ENCODE measurements at places on chromosomes 13 and 19.

DNA sequence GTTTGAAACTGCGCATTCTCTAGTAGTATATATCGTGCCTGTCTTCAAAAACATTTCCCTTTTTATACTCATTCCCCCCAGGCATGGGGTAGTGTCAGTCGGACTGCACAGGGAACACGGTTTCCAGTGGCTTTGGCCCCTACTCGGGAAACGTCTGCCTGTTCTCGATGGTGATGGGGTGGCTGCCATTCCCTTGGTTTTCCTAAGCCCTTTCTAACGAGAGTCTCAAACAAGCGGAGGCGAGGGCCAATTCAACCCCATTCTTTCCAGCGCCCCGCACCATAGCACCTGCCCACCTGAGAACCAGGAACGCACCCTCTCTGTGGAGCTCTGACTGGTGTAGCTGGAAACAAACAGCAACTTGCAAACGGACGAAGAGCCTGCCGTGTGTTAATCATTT lies 127.6 kb downstream of the STK24 start:
- DNase-seq = no peak

DNA sequence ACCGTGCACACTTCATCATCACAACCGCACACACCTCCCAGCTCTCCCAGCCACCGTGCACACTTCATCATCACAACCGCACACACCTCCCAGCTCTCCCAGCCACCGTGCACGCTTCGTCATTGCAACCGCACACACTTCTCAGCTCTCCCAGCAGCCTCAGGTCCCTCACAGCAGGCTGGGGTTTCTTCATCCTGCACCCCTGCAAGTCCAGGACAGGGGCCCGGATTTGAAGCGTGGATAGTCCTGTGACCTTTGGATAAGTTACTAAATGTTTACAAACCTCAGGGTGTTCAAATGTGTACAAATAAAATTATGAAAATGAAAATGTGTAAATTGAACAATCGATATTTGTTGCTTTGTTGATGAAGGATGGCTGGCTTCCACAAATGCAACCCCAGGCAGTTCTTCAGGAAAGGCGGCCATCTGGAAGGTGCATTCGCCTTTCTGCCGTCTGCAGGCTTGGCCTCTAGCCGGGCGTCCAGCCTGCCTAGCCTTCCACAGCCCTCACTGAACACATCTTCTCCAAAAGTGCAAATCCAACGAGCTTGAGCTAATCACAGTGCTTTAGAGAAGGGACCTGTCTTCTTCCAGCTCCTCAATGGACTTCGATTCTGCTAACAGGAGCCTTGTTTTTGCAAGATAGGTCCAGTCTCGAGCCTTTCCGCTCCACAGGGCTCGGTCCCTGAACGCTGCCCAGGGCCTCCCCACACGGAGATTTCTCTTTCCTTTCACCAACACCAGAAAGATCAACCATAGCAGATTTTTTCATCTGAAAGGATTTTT lies 74.2 kb downstream of the SPACA7 start:
- DNase-seq = no peak

DNA sequence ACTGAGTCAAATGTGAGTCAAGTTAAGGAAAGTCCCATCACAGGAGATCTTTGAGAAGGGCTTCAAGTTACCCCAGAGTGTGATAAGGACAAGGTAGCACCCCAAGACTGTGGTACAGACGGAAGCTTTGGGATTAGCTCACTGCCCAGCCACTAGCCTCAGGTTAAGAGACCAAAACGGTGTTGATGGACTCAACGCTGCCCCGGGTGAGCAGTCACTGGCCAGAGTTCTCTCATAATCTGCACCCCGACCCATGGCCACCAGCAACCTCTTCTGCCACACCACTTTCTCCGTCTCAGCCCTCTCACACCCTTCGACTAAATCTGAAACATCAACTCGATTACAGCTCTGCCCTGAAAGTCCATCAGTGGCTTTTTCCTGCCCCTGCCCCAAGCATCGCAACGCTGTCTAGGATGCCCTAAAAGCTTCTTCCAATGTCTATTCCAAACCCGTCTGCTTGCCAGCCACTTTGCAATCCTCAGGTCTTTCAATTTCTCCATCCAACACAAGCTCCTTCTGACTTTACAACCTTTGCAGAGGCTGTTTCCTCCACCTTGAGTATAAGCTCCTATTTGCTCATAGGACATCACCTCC lies 5.6 kb downstream of the HNRNPL start:
- no peak for DNase-seq

DNA sequence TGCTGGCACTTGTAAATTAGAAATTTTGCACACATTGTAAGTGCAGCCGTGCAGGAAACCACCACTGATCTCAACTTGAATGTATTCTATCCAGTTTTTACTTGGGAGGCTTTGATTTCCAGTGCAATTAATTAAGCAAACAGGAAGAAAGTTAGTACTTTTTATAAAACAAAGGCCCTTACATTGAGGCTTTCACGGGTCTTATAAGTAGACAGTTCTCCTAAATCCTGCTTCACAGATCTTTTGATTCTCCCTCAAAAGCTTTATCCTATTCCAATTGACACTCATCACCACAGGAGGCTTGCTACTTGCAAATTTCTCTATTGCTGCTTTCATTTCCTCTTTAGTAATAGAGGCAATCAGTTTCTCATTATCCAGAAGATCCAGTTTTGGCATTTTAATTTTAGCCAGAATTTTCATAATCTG lies 90.1 kb downstream of the ERCC5 start:
- DNase-seq = no peak

DNA sequence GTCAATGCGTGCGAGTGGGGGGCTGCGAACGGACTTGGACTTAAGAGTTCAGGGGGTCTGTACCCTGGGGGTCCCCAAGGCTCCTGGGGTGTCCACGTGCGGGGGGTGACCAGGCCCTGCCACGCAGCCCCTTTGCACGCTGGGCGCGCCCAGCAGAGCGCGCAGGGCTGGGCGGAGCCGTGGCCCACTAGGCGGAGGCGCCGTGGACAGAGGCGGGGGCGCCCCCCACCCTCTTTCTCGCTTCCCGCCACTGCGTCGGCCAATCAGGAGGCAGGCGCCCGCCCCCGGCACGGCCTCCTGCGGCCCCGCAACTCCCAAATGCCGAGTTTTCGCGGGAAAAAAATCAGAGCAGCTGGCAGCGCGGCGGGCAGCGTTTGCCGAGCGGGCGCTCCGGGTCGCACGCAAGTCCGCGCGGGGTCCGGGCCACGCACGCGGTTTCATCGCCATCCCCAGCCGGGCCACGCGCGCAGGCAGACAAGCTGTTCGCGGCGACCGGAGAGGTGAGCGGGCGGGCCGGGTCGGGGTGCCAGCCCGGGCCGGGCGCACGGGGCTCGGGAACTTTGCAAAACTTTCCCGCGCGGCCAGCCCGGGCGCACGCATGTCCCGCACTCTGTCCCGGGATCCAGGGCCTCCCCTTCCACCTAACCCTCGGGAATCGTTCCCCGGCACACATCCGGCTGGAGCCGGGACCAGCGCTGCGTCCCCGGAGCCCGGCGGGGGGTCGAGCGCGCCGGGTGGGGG lies at the start of gene UHRF1:
Gene UHRF1 (plus strand): TSS at position 346 of the 741 bp plus-strand sequence. CDS start 1,385 bp downstream, outside the sequence.
- DNase-seq = no peak

- no peak for DNase-seq
Measured at GRCh38 chr19:29378126-29378525, 147.7 kb upstream of the VSTM2B start.

DNA sequence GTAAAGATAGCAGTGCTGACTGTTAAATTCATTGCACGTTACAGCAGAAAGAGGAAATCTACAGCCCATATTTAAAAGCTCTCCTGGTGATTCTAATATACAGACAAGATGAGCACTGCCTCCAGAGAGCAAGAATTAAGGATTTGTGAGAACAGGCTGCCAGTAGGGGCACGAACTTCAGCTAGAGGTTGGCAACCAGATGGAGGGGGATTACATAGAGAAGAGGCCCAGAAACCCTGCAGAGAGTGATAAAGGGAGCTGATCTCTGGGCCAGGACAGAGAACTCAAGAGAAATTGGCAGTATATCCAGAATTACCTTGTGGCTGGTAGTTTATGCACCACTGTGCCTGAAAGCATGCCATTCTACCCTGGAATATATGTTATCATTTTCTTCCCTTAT lies 144.8 kb downstream of the UFM1 start:
- no peak for DNase-seq

DNA sequence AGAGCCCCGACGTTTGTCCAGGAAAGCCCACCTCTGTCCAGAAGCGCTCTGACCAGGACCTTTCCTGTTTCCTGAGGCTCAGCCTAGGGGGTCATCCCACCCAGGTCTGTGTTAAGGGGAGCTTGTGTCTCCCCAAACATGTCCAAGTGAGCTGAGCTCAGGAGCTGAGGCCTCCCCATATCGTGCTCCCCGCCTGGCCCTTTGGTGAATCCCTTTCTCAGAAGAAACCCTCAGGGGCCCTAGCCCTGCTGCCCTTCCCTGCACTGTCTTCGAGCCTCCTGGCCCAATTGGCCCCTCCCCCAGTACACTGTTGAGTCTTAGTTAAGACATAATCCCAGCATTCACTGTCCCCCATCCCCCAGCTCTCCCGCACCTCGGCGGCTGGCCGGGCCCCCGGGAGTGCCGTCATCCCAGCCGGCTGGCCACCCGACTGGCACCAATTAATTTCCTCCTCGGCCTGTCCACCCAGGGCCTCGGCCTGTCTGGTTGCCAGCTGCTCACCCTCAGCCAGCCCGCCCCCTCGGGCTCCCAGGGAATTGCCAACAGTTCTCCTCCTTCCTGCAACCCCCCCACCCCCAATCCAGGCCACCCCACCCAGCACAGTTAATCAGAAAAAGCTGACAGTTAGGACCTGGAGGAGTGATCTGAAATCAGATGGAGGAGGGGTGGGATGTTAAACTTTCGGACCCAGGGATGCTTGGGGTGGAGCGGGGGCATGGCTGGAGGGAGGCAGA lies 13.6 kb downstream of the IER2 start:
- DNase-seq = peak; percentile 60

GRCh38 chr13:104315606-104316005 lies 1249.4 kb upstream of the SLC10A2 start:
- DNase-seq = no peak

DNA sequence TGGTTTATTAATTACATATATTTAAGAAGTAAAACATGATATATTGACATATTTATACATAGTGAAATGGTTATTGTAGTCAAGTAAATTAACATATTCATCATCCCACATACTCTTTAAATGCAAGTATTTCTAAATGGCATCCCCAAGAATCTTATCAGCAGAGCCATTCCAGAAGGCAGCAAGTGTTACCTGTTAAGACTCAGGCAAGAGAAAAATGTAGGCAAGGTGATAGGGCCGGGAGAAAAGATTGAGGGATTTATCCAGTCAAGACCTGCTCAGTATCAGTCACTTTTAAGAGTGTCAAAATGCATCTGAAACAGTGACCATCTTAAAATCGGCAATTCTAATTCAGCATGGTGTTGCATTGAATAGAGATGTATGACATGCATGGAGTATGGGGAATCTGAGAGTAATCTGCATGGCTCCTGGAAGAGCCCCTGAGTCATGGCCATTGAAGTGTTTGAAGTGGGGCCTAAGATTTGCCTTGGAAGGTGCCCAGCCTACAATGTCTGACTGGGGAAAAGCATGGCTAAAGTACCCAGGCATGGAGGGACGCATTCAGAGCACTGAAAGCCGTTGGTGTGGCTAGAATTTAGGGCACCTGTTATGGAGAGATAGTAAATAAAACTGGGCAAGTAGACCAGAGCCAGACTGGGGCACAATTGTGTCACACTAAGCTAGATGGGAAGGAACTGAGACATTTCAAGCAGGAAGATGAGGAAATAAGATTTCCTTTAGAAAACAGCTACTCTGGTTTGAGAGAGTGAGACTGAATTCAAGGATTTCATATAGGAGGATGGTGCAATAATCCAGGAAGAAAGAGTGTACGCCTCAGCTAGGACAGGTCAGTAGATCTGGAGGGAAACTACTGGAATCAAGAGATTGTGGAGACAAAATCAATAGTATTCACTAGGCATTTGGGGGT lies 25.0 kb upstream of the C1QTNF9B start:
- DNase-seq = no peak

DNA sequence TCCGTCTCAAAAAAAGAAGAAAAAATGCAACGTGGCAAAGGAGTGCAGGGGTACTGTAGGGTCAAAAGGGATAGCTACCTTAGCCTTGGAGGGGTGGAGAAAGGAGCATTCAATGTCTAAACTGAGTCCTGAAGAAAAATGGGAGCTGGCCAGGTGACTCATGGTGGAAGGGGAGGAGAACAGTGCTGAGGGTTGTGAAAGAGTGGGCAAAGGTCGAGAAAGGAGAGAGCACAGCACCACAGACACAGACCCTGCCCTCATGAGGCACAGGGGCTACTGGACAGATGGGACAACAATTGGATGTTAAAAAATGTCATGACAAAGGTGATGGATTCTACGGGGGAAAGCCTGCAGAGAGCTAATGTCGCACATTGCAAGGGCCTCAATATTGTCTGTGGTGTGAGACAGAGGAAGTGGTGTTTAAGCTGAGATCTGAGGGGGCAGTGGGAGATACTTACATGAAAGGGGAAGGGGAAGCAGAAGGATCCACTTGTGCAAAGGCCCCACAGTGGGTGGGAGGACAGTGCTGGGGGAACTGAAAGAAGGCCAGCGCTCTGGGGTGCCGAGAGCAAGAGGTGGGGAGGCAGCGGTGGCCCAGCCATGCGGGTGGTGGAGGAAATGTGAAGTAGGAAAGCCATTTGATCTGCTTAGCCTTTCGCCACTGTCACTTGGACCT lies 42.9 kb upstream of the URAD start:
- no peak for DNase-seq

DNA sequence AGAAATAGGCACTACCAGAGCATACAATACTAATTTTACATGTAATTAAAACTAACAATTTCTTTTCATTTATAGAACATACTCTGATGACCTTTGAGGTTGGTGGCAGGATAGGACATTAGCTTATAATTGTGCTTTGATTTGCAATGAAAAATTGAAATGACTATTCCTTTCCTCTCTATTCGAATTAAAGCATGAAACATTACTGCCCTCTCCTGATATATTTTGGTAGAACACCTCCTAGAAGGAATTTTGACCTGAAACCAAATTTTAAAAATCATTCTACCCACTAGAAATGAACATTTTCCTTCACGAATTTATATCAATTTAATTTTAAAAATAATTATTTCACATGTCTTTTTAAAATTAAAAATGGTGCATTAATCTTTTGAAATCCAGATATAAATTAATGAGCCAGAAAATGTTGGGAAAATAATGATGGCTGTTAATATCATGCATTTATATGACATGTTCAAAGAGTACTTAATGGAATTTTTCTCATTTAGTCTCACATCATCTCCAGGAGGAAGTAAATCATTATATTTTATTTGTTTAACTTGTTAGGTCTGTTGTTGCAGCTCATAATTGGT lies 556.3 kb upstream of the ARGLU1 start:
- DNase-seq = no peak

GRCh38 chr19:51253088-51253806 lies 2.4 kb downstream of the SIGLECL1 start:
- peak; percentile 84 for DNase-seq

- no peak for DNase-seq
Measured at GRCh38 chr19:16380943-16381755, 56.5 kb downstream of the KLF2 start.

All from T-helper 2 cell (primary cell).